Right atrium auricular region (tissue), 2 donors: ENCODE measurements at places on chromosomes 12 and 14. TPM values are rescaled to one million over a fixed set of nuclear protein-coding genes. Genes with fewer than 3 reads are reported as not detected.

DNA sequence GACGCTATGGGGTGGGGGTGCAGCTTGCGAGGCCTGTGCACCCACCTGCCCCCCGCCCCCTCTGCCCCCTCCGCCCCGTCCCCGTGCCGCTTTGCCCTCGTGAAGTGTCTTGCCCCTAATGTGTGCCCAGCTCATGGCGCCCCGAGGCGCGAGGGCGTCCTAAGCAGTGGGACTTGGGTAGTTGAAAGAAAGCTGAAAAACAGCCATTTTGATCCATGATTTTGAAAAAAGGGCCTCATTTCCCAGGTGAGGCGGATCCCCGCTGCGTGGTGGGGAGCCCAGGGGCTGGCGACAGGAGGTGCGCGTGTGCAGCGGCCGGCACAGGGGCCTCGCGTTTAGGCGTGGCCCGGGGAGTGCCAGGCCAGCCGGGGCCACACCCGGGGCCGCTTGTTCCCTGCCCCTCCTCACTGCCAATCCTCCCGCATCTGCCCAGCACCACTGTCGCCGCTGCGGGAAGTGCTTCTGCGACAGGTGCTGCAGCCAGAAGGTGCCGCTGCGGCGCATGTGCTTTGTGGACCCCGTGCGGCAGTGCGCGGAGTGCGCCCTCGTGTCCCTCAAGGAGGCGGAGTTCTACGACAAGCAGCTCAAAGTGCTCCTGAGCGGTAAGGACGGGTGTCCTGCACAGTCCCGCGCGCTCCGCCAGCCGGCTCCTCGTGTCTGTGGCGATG is 11.8 kb downstream of the ZFYVE21 start:
- H3K27ac ChIP-seq, result no peak overlapping the region
- H3K4me3 ChIP-seq, result no peak overlapping the region
- peaks cover 36% of the 10 kb centered on the region for H3K36me3 ChIP-seq
- H3K4me1 ChIP-seq, result no peaks in the 10 kb centered on the region

YY1 gene
- total RNA-seq, result 36.3 TPM

GRCh38 chr12:3130057-3130830 is 53.1 kb downstream of the TSPAN9 start:
- no peak overlapping the region for H3K4me3 ChIP-seq
- H3K27ac ChIP-seq, result peak overlapping the region; percentile 73

ATP5MC2 gene
- total RNA-seq, result 481 TPM

DNA sequence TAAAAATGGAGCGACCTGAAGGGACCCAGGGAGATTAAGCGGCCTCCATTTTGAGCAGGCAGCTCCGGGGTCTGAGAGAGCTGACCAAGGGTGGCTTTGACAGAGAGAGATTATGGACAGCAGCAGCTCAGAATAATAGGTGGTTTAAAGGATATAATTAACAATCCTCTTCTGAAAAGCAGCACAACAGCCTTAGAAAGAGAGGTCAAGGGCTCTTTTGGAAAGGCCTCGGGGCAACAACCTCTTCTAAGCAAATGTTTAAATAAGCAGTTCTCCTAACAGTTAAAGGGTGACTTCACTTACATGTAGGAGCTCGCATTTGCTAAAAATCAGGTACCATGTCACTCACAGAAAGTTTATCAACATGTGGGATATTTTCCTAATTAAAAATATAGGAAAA is 87.2 kb upstream of the FRMD6 start:
- no peak for DNase-seq
- no peak overlapping the region for H3K27ac ChIP-seq
- no peak overlapping the region for H3K4me3 ChIP-seq

DNA sequence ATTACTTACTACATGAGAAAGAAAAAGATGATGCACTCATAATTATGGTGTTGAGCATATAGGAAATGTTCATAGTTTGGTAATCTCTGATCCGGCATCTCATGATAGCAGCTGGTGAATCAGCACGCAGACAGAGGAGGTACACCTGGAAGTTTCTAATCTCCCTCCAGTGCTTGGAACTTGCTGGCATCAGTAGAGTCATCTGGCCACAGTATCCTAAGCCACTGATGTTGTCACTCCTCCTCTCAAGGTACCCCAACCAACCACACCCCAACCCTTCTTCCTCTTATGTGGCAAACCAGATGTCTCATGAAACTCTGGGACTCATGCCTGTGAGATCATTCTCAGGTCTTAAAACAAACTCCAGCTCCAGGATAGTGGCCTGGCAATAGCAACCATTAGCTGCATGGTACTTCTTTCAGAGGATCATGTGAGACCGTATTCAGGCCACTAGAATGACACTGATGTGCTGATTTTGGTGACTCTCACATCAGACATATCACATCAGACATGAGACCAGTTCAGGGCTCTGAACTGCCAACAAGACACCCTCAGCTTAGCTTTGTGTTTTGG is 143.0 kb downstream of the RASSF9 start:
- H3K27me3 ChIP-seq, result no peaks in the 10 kb centered on the region
- DNase-seq, result no peak
- no peaks in the 10 kb centered on the region for H3K4me1 ChIP-seq
- H3K36me3 ChIP-seq, result no peaks in the 10 kb centered on the region
- no peak overlapping the region for H3K4me3 ChIP-seq
- no peak overlapping the region for H3K27ac ChIP-seq

RHOJ gene
- 11.2 TPM for total RNA-seq

RDH12 gene
- total RNA-seq, result not detected

- H3K4me1 ChIP-seq, result peaks cover 57% of the 10 kb centered on the region
- peaks cover 31% of the 10 kb centered on the region for H3K36me3 ChIP-seq
- H3K27ac ChIP-seq, result peak overlapping the region; percentile 57
- no peaks in the 10 kb centered on the region for H3K27me3 ChIP-seq
- H3K4me3 ChIP-seq, result no peak overlapping the region
- DNase-seq, result no peak
Observed at GRCh38 chr14:95471476-95471875, 45.0 kb downstream of the SYNE3 start.

OSBPL8 gene
- total RNA-seq, result 19.7 TPM

HOXC4 gene
- not detected for total RNA-seq

DNA sequence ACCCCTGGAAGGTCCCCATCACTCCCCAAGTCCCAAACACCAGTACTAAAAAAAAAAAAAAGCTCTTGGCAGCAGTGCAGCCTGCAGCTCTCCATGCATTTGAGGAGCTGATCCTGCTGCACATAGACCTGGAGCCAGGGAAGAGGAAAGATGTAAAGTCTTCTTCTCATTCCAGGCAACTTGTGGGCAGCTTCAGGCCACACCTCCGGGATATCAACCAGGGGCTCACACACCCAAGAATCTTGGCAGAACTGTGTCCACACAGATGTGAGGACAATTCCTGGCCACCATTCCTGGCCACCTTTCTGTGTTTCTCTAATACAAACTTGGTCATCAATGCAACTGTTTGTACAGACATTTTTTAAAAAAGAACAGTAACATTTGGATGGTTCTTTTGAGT is 72.7 kb downstream of the TMEM132C start:
- no peak overlapping the region for H3K27ac ChIP-seq
- no peaks in the 10 kb centered on the region for H3K27me3 ChIP-seq
- no peak overlapping the region for H3K4me3 ChIP-seq
- no peaks in the 10 kb centered on the region for H3K4me1 ChIP-seq

- H3K27me3 ChIP-seq, result no peaks in the 10 kb centered on the region
- H3K36me3 ChIP-seq, result no peaks in the 10 kb centered on the region
- no peak overlapping the region for H3K27ac ChIP-seq
- DNase-seq, result no peak
- H3K4me3 ChIP-seq, result no peak overlapping the region
- no peaks in the 10 kb centered on the region for H3K4me1 ChIP-seq
Observed at GRCh38 chr14:76320486-76320885, 55.5 kb upstream of the ESRRB start.

DNA sequence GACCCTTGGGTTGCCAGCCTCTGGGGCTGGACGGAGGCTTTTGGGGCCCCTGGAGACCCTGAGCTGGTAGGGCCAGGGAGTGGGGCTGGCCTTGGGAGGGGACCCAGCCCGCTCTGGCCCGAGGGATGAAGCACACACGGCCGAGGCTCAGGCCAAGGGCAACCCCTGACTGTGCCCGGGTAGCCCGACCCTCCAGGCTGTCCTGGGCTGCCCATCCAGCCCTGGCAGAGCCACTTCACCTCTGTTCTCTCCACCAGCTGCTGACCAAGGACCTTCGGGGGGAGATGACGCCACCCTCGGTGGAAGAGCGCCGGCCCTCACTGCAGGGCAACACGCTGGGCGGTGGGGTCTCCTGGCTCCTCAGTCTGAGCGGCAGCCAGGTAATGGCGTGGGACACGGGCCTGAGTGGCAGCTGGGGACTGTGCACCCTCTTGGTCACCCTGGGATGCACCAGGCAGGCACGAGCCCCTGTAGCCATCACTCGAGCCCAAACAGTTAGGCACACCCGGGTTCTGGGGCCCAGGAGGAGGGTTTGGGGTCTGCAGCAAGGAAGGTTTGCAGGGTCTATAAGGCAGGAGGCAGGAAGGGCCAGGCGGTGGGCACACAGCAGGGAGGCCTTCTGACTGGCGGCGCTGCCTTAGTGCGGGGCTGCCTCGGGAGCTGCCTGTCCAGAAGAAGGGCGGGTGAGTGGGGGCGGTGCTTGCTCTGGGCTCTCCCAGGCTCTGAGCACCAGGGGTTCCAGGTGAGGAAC is 19.7 kb downstream of the ASPG start:
- H3K4me1 ChIP-seq, result no peaks in the 10 kb centered on the region
- DNase-seq, result no peak
- H3K4me3 ChIP-seq, result no peak overlapping the region
- H3K27ac ChIP-seq, result no peak overlapping the region
- no peaks in the 10 kb centered on the region for H3K27me3 ChIP-seq

DNA sequence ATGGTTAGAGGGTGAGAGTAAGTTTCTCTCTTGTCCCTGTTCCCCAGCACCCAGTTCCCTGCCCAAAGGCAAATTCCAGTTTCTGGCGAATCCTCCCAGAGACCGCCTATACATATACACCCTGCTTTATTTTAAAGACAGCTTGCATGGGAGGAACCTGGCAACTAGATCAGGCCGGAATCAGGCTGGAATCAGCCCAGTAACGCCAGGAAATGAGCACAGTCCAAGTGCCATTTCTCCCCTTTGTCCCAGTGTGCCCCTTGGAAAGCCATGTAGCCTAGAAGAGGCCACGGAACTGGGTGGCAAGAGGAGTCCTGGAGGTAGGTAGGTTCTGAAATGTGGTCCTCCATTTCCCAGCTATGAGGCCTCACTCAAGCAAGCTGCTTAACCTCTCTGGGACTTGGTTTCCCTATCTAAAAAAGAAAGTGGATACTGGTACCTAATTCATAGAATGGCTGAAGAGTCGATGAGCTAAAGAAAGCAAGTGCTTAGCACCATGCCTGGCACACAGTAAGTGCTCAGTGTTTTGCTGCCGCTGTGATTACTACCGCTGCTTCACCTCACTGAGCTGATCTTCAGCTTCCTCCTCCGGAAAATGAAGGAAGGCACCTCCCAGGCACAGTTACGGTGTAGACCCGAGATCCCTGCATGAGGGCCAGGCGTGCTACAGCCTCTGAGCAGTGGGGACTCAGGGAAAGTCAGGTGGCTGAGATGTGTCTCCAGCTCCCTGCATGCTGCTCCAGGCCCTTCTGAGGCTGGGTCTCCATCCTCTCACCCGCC is 36.4 kb downstream of the PITPNM2 start:
- H3K27me3 ChIP-seq, result no peaks in the 10 kb centered on the region
- DNase-seq, result no peak
- H3K4me1 ChIP-seq, result no peaks in the 10 kb centered on the region
- peak overlapping the region; percentile 63 for H3K27ac ChIP-seq
- no peaks in the 10 kb centered on the region for H3K36me3 ChIP-seq

RPS6KA5 gene
- 5.3 TPM for total RNA-seq

CCND2 gene
- 165 TPM for total RNA-seq

DNA sequence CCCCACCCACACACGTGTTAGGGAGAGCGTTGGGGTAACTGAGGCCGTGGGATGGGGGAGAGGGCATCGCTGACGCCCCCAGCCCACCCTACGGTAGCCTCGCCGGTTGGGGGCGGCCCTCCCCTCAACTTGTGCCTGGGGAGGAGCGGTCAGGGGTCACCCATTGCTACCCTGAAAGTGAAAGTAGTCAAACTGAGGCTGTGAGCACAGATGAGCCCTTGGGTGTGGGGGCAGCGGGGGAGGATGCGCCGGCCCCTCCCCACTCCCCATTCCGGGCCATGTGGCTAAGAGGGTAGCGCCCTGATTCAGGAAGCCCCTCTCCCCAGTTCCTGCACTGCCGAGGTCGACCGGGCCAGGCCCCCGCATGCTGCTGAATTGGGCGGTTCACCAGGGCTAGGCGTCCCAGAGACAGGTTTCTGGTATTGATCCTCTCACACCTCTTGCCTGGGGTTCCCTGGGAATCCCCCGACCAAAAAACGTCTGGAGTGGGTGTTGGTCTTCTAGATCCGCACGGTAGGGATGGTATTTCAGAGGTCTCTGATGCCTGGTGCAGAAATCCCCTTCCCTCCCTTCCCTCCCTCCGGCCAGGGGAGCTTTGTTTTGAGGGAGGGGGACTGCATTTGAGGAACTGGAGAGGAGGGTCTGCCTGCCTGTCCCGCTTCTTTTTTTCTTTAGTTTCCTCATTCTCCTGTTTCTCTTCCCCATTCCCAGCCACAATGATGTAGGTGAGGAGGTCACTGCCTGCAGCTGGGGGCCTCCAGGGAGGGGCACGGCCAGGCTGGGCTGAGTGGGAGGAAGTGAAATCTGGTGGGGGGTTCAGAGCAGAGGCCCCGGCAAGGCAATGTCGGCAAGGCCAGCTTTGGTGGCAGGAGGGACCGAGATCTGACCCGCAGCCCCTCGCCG is 1.0 kb downstream of the SH2B3 start:
- no peaks in the 10 kb centered on the region for H3K36me3 ChIP-seq
- DNase-seq, result no peak
- peaks cover 88% of the 10 kb centered on the region for H3K4me1 ChIP-seq
- no peaks in the 10 kb centered on the region for H3K27me3 ChIP-seq

DNA sequence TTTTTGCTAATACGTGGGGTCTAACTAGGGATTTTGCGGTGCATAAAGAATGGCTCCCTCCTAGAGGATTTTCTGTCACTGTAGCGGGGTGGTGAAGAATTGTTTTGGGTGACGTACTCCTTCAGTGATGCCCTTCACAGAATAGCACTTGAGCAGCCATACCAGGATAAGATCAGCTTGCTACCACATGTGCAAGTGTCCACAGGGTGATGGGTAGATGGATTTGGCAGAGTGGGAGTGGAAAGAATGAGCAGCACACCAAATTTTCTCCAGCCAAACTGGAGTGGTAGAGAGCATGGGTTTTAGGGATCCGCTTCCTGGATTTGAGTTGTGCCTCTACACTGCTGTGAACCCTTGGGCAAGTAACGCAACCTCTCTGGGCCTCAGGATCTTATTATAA is 2.3 kb downstream of the TCP11L2 start:
- no peak for DNase-seq
- H3K27me3 ChIP-seq, result no peaks in the 10 kb centered on the region
- peak overlapping the region; percentile 97 for H3K27ac ChIP-seq
- H3K4me3 ChIP-seq, result no peak overlapping the region
- H3K4me1 ChIP-seq, result no peaks in the 10 kb centered on the region

GRCh38 chr12:18676996-18677588 is 60.7 kb downstream of the PLCZ1 start:
- H3K27ac ChIP-seq, result no peak overlapping the region
- H3K4me3 ChIP-seq, result no peak overlapping the region
- DNase-seq, result no peak
- H3K27me3 ChIP-seq, result no peaks in the 10 kb centered on the region
- H3K4me1 ChIP-seq, result no peaks in the 10 kb centered on the region

- no peaks in the 10 kb centered on the region for H3K4me1 ChIP-seq
- H3K27ac ChIP-seq, result no peak overlapping the region
- H3K27me3 ChIP-seq, result no peaks in the 10 kb centered on the region
Observed at GRCh38 chr12:54798651-54799050, 55.7 kb upstream of the MUCL1 start.
